SK-N-SH (cell line): ENCODE measurements at places on chromosomes 7 and 10. TPM values are rescaled to one million over a fixed set of nuclear protein-coding genes. Genes with fewer than 3 reads are reported as not detected.
A peak's percentile ranks its signal among the peaks of the same experiment; 100 is the strongest.

DNA sequence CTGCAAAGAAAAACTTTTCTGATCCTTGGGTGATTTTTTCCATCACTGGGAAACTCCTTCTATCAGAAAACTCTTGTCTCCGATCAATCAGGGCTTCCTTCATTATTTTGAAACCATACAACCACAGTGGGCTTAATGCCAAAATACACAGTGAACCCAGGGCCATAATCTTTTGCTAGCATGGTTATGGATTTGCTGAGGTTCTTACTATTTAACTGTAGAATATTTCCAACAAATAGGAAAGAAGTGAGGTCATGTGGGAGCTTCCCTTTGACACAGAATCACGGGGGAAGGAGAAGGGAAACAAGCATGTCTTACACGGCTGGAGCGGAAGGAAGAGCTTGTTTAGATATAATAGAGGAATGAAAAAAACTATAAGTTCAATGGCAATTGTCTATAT, 1241.7 kb downstream of the REEP3 start:
- no peak for DNase-seq

LRRC4 gene
- 0.44 and 0.58 TPM in 2 replicates for polyA plus RNA-seq

GRCh38 chr10:22764639-22765038, 50.3 kb upstream of the PIP4K2A start:
- DNase-seq = no peak

FAM25G gene
- polyA plus RNA-seq = not detected in 2 replicates

DNA sequence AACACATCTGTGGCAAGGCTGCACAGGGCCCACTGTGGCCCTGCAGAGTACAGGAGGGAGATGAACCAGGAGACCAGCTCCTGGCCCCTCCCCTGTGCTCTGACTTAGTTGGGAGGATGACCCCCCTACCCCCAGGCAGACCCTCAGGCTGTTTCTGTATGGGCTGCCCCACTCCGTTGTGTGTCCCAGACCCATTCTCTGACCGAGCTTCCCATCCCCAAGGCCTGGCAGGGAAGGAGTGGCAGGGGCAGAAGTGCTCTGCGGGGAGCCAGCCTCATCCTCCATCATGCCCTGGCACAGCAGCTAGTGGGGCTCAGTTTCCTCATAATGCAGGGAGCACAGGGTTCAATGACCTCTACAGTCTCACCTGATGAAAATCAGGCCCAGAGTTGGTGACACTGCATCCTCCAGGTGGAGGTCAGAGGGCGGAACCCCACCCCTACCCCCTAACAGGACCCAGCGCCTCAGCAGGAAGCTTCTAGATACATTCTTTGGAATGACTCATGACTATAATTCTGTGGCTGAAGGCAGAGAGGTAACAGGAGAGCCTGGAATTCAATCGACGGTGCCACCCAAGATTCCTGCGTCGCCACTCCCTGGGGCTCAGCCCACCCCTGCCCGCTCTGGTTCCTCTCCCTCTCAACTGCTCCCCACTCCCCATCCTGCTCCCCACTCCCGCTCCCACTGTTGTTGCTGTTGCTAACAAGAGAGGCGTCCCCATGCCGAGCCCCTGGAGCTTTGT, 18.2 kb downstream of the PODXL start:
- DNase-seq = no peak

DNA sequence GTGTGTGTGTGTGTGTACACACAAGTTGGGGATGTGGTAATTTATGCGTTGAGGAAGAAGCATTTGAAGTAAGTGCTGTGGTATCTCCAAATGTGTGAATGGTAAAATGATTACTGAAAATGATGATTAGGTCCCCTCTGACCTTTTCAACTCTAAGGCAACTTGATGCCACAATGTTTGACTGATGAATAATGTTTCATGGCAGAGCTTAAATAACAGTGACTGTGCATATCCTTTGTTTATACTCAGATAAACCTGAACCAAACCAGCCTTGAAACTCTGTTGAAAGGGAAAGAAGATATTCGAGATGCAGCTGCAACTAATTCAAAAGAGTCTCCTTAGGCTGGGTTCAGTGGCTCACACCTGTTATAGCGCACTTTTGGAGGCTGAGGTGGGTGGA, 64.8 kb upstream of the YAE1 start:
- no peak for DNase-seq

HPSE2 gene
- polyA plus RNA-seq = not detected in 2 replicates

GRCh38 chr10:113523071-113523470, 29.8 kb upstream of the HABP2 start:
- DNase-seq = no peak

- no peak for DNase-seq
These were observed 42.0 kb downstream of the GNA12 start for GRCh38 chr7:2802101-2802500.

DNA sequence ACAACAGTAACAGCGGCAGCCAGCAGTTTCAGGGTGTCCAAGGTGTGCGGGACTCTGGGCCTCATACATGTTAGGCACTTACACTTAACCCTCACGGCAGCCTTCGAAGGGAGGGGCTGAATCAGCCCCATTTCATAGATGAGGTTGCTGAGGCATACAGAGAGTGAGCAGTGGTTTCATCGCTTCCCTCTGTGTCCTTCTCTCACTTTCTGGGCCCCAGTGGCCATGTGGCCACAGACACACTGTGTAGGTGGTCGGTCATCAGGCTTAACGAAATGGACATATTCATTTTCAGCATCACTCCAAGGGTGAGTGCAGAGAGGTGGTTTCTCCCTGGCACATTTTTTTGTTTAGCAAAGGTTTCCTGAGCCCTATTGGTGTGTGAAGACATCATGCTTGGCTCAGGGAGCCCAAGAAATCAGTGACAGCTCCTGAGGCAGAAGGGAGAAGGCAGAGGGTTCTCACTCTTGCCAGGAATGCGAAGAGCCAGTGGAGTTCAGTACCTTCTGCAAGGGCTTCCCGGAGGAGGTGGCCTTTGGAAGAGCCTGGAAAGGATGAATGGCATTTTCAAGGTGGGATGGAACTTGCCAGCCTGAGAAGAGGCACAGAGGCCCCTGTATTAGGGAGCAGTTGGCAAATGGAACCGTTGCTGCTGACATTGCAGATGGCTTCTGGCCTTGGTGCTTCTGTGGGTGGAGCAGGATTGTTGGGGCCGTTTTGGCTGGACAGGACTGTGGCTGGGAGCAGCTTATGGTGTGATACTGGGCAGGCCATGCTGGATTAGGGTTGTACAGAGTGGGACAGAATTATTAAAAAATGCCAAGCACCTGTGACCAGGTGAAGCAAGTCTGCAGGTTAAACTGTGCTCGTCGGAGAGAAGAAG, 61.7 kb upstream of the PPIF start:
- DNase-seq = no peak

MYOZ1 gene
- polyA plus RNA-seq = 0.24 and 0.26 TPM in 2 replicates

OR6V1 gene
- polyA plus RNA-seq = not detected in 2 replicates

CCL26 gene
- polyA plus RNA-seq = not detected in 2 replicates

DNA sequence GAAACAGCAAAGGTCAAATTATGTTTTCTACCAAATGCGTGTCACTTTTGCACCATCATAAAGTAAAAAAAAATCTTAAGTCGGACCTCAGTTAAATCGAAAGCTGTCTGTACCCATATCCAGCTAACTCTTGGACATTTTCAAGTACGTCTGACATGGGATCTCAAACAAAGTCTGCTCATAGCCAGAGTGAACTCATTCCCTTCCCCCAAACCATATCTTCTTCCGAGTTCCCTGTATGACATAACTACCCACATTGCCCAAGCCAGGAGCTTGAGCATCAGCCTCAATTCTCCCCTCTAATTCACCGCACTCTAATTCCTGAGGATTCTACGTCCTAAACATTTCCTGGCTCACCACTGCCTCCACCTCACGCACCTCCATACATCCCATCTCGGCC, 44.8 kb upstream of the TARP start:
- no peak for DNase-seq

NANOS1 gene
- polyA plus RNA-seq = 0.81 and 0.86 TPM in 2 replicates

DNA sequence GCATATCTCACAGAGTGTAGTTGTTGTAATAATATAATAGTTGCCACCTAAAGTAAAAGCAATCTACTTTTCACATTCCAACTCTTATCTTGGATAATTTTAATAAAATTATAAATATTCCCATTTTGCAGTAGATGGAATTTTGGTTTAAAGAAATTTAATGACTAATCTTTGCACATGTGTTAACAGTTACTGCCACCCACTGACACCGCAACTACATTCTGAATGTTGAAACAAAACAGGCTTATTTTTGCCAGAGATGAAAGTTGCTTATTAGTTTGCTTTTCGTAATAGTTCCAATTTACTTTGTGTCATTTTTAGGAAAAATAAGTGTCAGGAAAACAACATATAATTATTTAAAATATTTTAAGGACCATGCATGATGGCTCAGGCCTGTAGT, 557.5 kb upstream of the PCDH15 start:
- DNase-seq = no peak

GRCh38 chr10:24947304-24948097, 4.9 kb downstream of the PRTFDC1 start:
- DNase-seq = no peak

DNA sequence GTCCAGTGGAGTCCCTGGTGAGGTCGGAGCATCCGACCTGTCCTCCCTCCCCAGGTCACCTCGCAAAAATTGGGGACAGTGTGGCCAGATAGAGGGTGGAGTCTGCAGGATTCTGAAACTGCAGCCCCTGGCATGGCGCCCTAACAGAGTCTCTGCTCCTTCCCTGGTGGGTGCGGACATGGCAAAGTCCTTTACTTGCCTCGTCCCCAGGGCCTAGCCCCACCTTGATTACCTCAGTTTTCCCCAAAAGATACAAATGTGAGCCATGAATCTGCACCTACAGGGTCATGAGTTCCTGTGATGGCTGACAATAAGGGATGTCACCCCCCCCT, 47.7 kb downstream of the NPVF start:
- DNase-seq = no peak

DIP2C gene
- polyA plus RNA-seq = 6.2 and 8.7 TPM in 2 replicates

DNA sequence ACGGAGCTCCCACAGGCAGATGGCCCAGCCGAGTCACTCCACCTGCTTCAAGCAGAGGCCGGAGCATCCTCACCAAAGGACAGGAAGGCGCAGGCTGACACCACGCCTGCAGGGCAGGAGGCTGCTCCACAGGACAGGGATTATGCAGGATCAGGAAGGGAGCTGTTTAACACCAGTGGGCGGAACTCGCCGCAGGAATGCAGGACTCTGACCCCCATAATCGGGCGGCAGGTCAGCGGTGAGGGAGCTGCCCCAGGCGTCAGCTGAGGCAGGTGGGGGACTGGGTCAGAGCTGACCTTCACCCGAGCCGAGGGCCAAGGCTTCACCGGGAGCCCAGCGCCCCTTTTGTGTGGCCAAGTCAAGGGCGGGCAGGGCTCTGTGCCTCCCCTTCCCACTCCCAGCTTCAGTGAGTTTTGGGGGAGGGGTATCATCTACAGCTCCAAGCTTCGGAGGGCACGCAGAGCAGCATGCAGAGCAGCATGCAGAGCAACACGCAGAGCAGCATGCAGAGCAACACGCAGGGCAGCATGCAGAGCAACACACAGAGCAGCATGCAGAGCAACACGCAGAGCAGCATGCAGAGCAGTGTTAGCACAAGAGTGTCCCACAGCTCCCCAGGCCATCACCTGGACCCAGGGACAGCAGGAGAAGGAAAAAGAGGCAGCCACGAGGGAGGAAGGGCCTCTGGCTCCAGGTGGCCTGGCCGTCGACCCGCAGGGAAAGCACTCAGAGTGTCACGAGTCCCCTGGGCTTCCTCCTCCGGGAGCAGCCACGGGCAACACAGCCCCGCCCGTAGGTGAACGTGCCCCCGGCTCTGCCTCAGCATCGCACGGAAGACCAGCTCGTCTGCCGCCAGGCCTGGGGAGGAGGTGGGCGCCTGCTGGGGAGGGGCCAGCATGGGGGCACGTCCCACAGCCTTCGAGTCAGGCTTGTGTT, 151.7 kb upstream of the PPP2R2D start:
- DNase-seq = no peak

GHRHR gene
- polyA plus RNA-seq = not detected in 2 replicates

ITPRID1 gene
- not detected in 2 replicates for polyA plus RNA-seq

GRCh38 chr10:9634466-9634865, 1383.2 kb upstream of the CELF2 start:
- no peak for DNase-seq

DNA sequence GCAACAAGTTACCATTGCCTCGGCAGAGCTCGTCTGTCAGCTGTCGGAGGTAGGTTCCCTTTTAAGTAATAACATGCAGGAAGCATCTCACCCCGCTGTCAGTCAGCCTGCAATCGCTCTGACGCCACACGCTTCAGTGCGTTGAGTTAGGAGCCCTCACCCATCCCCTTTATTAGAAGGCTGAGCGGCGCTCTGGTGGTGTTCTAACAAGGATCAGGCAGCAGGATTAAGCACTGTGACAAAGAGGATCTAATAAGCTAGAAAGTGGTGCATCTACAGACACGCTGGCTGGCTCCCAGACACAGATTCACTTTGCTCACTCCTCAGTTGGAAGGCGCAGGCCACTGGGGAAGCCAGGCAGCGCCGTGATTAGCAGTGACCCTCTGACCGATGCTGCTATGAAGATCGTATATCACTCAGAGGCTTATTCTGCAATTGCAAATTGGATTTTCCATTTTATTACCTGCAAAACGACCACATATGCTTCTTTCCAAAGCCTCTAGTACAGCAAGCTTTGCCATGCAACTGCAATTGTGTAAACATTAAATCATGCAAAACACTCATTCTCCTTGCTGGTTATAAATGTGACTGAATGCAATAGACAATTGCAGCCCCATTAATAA, 117.7 kb downstream of the RSU1 start:
- peak; percentile 14 for DNase-seq
